Activated T-helper 2 cell treated with anti-CD3 and anti-CD28 coated beads, Interferon-gamma antibody, Interleukin-2, Interleukin-4, amounts not matched to agents 10 μg/mL and 5 μg/mL and 100 μg/mL, durations not matched to agents 14 hours and 24 hours and 36 hours (primary cell): ENCODE measurements at places on chromosomes 16 and 17. TPM values are rescaled to one million over a fixed set of nuclear protein-coding genes. Genes with fewer than 3 reads are reported as not detected.

TP53TG3D gene
- total RNA-seq: not detected in 2 replicates

CYGB gene
- total RNA-seq: not detected in 2 replicates

PRKCB gene
- 69.0 and 69.5 TPM in 2 replicates for total RNA-seq

RABEP2 gene
- total RNA-seq: 20.6 and 24.2 TPM in 2 replicates

TLCD3B gene
- 2.3 and 2.6 TPM in 2 replicates for total RNA-seq

ABI3 gene
- total RNA-seq: 28.5 and 30.0 TPM in 2 replicates

CCDC40 gene
- 0.18 TPM in 1 of 2 replicates, not detected in the other for total RNA-seq

FDXR gene
- total RNA-seq: 17.8 and 19.7 TPM in 2 replicates

CNTD1 gene
- total RNA-seq: 0.09 TPM in 1 of 2 replicates, not detected in the other

GPR142 gene
- total RNA-seq: not detected in 2 replicates

- DNase-seq: peak; percentile 39
These were observed 73.4 kb upstream of the GSG1L start for GRCh38 chr16:28136751-28137434.

DNA sequence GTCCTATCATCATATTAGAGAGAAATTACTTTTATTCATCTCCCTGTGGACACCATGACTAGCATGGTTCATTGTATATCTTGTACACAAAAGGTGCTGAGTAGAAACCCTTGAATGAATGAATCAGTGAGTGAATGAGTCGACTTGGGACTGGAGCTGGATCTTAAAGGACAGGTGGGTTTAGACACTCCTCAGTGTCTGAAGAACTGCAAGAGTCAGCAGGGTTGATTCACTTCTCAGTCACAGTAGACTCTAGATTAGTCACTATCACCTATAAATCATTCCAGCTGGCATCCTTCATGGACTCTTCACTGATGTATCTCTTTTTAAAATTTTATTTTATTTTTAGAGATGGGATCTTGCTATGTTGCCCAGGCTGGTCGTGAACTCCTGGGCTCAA, 30.1 kb upstream of the PMFBP1 start:
- DNase-seq: no peak

- DNase-seq: no peak
These were observed 37.4 kb downstream of the CDR2 start for GRCh38 chr16:22337045-22337444.

GRCh38 chr17:59751955-59752413, 44.5 kb downstream of the VMP1 start:
- no peak for DNase-seq

- DNase-seq: no peak
These were observed 19.8 kb upstream of the PIK3R6 start for GRCh38 chr17:8887301-8887700.

DNA sequence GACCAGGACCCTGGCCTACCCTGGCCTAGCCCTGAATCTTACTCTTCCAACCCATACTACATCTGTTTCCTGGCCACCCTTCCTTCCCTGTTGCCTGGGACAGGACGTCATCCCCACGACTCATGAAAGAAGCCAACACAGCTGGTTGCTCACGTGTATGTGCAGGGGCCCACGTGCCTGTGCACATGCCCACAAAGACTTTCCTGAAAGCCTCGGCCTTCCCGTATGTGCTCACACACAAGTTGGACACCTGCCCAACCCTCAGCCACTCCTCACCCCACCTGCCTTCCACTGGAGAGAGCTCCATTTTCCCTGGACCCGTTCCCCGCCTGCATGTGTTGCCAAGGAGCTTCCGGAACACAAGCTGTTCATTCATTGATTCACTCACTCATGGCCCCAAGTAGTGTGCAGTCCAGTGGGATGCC, 7.0 kb downstream of the PLXDC1 start:
- no peak for DNase-seq

DNA sequence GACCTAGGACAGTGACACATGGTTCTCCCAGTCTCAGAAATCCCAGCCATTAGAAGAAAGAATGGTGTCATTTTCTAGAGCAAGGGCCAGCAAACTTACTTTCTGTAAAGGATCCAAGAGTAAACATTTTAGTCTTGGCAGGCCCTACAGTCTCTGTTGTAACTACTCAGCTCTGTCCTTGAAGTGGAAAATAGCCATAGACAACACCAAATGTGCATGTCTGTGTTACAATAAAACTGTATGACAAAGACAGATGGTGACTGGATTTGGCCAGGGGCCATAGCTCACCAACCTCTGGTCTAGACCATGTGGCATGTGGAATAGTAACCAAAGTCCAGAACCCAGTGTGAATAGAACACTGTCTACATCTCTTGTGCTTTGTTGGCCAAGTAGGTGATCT, 286.5 kb downstream of the HS3ST4 start:
- no peak for DNase-seq

GRCh38 chr16:48125888-48126287, 29.9 kb downstream of the ABCC12 start:
- DNase-seq: no peak

DNA sequence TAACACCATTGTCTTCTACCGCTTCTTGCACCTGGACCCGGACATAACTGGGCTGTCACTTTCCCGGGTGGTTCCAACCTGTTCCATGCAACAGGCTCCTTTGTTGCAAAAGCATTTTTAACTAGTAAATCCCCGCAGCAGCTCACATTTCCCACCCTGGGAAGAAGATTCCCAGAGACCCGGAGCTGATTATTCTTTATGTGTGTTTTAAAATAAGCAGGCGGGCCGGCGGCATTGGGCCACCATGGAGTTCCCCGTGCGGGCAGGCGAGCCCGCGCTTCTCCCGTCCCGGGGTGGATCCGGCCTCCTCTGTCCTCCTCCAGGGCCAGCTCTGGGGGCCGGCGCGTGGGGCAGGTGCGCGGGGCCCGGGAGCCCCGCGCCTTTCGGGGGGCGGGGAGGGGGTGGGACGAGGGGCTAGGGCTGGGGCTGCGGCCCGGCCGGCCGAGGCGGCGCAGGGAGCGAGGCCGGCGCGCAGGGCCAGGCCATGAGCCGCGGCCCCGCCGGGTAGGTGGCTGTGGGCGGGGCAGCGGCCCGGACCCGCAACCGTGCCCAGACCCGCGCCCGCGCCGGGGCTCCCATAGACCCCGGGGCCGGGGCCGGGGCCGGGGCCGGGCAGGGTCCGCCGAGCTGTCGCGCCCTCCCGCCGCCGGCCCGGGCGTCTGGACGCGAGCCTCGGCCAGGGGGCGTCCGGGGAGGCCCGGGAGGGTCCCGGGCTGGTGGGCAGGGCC, 1.7 kb downstream of the CRAMP1 start:
- DNase-seq: no peak

DNA sequence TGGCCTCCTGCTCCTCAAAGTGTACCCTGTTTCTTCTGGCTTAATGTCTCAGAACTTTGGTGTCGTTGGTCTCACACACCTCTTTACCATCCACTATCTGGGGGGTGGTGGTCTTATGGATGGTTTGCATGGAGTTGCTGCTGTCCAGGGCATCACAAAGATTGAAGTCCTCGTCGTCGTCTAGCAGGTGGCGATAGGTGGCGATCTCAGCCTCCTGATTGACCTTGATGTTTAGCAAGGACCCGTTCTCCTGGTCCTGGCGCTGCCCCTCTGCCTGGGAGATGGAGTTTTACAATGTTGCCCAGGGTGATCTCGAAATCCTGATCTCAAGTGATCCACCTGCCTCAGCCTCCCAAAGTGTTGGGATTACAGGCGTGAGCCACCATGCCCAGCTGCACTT, 31.1 kb upstream of the HELZ start:
- DNase-seq: no peak

DNA sequence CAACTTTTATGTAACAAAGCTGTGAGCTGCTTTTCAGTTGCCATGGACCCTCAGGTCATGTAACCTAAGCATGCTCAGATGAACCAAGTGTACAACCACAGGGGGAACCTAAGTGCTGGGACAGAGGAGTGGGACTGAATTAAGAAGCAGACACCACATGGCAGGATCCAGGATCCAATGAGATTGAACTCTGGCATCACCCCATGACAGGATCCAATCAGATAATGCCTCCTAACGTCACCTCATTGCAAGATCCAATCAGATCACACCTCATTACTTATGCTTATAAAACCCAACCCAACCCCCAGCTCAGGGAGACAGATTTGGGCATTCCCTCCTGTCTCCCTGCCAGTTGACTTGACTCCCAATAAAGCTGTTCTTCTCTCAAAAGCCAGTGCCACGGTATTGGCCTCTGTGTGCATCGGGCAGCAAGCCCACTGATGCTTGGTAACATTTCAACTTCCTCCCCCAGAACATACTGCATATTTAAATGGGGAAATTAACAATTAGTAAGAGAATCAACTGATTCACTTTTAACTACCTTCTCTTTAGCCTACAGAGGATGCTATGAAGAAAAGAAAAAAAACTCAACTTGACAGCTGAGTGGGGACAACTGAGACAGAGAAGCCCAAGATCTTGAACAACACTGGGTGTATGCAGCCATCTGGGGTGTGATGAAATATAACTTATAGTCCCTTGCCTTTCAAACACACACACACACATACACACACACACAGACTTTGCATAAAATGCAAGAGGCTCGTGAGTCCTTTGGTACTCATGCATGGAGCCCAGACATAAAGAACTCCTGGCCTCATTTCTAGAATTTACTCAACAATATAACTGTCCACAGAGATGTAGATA, 148.4 kb downstream of the SLC39A11 start:
- DNase-seq: no peak

DNA sequence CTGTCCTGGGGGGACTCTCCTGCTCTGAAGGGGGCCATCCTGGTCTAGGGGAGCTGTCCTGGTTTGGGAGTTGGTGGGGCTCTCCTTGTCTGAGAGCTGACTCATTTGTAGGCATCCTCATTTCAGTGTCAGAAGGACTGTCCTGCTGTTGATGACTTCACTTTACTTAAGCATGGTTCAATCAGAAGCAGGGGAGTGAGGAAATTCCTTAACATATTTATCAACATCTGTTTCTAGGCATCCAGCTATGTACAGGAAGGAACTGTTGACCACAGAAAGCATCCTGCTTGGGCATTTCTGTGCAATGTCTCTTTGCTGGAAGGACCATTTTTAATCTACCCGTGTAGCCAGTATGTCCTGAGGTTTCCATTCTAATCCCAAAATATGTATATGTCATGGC, 502.7 kb upstream of the HSBP1 start:
- no peak for DNase-seq

DNA sequence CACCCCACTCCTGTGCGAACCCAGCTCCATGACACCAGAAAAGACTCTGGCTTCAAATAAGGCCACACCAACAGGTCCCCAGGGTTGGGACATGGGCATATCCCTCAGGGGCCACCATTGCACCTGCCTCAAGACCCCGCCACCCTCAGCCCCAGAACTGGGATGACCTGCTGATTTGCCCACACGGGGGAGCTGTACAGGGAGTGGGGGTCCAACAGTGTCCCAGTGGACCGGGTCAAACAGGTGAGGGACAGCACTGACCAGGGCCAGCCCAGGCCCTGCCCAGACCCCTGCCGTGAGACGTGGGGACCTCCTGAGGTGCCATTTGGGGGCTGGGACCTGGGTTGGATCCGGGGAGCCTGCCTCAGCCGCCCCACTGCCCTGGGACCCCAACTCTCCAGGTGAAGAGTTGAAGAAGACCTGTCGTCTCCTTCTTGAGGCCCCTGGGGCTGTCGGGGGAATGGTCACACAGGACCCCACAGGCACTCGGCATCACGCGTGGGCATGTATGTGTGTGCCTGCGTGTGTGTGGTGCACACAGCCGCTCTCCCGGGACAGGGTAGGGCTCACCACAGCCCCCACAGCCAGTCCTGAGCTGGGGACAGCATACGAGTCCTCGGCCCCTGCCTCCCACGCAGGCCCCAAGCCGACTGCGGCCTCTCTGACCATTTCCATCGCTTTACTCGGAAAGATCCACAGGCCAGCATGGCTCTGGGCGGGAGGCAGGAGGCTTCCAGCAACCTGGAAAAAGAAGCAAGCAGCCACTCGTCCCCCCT, 34.2 kb upstream of the ZNF469 start:
- no peak for DNase-seq

DNA sequence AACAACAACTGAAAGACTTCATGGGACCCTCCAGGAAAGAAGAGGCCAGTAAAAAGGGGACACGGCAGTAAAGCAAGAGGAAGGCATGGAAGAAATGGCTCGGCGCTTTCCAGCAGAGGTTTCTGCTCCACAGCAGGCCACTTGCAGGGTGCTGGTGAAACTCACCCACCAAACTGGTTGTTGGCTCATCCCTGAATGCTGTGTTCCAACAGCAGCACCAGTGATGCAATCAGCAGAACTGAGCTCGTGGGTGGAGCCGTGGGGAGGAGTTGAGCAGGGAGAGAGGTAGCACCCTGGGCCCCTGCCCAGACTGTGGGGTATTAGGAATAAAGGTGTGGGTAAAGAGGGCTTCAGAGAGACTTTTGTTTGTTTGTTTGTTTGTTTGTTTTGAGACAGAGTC, 62.8 kb upstream of the ADCY9 start:
- DNase-seq: no peak

DNA sequence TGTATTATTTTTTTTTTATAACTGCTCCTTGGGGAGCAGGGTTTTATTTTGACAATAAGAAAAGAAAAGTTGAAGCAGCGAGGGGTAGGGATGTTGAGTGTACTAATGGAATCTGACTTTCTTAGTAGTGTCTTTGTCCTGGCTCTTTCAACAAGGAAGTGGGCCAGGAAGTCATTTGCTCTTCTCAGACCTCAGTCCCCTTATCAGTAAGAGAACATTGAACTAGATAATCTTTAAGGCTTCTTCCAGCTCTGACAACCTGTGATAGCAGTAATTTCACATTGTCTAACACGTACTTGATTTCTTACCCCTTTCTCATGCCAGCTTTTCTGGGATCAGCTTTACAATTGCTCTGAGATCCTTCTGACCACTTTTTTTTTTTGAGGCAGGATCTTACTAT, 8.3 kb downstream of the LIG3 start:
- no peak for DNase-seq

DNA sequence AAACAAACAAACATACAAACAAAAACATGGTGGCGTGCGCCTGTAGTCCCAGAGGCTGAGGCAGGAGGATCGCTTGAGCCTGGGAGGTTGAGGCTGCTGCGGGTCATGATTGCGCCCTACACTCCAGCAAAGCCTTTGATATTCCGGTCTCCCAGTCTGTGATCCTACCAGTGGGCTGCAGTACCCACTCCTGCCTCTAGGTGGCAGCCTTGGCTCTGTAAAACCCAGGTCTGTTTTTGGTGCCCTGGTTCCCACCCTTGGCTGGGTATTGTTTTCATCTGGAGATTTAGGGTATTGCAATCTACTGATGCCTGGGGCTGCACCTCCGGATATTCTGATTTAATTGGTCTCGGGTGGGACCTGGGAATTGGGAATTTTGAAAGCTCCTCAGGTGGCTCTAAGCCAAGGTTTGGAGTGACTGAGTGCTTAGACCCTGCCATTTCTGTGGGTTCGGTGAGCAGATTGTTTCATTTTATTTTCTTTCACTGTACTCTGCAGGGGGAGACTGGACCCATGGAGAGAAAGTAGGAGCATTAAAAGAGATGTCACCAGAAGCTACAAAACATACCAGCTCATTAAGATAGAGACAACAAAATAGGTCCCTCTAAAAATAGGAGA, 40.5 kb downstream of the MYH3 start:
- peak; percentile 63 for DNase-seq

DNA sequence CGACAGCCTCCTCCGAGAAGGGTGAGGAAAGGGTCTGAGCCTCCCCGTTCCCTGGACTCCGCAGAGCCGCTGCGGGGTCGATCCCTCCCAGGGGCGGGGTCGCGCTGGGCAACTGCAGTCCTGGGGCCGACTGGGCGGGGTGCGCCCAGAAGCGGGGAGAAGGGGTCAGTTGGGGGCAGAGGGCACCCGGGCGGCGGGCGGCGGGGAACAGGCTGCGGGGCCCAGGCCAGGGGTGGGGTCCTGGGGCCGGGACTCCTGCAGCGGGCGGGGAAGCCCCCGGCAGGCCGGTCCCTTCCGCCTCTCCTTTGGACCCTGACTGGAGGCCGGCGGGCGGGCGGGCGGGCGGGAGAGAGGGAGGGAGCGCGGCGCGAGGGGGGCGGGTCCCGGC, 352 bp downstream of the GGNBP2 start:
- no peak for DNase-seq

- DNase-seq: no peak
These were observed 12.7 kb upstream of the ANKFY1 start for GRCh38 chr17:4276514-4276913.
